ENCODE measurements at places on chromosomes 16 and 17.

DNA sequence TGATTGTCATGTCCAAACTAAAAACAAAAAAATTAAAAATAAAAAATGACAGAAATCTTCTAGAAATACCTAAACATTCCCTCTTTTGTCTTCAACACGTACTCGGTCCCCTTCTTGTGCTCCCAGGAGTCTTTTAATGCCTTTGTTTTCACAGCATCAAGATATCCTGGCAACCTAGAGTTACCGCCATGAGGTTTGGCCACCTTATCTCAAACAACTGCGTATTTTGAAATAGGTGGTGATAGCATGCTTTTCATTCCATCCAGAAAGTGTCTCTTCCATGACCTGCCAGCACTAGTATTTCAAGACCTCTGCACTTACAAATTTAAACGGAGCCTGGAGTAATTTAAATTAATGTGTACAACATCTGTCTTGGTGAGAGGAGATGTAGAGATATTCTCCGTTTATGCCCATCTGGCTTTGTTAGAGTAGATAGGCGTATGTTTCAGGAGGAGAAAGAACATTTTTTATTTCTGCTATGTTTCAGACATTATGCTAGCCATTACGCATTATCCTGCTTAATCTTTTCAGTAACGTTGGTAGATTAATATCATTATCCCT, 42.0 kb downstream of the RBFOX1 start:
- DNase-seq, result no peak

GRCh38 chr17:4276514-4276913, 12.7 kb upstream of the ANKFY1 start:
- DNase-seq, result no peak

GRCh38 chr17:1039511-1040215, 42.7 kb downstream of the TIMM22 start:
- DNase-seq, result no peak

- DNase-seq, result no peak
These were observed 35.1 kb upstream of the CHMP6 start for GRCh38 chr17:80956321-80957190.

- DNase-seq, result no peak
These were observed 6.3 kb downstream of the CREBBP start for GRCh38 chr16:3874242-3874641.

DNA sequence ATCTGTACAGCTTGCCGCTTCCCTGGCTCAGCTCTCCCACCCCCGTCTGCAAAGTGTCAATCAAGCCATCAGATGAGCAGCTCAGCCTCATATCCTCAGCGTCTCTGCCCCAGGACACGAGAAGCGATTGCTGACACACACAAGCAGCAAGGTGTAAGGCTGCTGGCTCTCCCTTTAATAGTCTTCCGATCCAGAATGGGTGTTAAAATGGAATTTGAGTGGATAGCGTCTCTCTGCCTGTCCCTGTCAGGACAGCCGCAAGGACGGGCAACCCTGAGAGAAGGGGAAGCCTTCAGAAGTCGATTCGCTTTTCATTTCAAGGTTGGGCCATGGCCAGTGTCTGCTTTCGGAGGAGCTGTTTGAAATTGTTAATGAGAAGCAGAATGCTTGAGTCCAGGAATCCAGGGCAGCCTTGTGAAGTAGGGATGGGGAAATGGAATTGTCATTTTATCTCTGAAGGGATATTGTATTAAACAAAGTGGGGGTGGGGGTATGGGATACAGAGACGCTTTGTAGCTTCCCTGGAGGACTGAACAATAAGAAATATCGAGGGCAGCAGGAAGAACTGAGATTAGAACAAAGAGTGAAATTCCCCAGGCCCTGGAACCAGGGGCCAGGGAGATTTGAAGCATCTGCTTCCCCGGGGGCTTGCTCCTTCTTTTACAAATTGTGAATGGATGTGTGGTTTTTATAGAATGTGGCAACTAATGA, 4.7 kb upstream of the PIPOX start:
- no peak for DNase-seq

DNA sequence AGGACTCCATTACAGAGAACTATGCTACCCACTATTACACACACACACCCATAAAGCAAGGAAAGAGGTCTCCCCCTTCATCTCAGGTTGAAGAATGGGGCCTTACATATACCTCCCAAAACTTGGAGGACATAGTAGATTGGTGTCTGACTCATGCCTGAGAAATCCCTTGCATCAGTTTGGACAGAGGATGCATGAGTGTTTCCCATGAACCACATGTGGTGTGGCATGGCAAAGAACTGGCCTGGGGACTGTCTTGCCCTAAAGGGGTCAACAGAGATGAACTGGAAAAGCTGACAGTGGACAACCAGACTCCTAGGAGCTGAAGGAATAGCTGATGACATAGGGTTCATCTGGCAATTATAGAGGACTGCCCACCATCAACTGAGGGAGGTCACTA, 54.0 kb downstream of the DYNLRB2 start:
- no peak for DNase-seq

Data from stimulated activated naive CD8-positive, alpha-beta T cell treated with anti-CD3 and anti-CD28 coated beads, Interleukin-15, Interleukin-2, amounts not matched to agents 100 U/mL and 50 U/mL, for 24 hours (primary cell).